ENCODE measurements at places on chromosomes 12 and 14.

DNA sequence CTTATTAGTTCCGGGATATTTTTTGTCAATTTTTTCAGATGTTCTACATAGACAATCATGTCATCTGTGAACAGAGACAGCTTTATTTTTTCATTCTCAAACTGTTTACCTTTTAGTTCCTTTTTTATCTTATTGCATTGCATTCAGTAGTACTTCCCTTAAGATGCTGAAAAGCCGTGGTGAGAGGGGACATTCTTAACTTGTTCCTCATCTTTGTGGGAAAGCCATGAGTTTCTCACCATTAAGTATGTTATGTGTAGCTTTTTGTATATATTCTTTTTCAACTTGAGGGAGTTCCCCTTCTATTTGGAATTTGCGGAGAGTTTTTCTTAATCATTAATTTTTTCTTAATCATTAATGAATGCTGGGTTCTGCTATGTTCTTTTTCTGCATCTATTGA, 1727.1 kb upstream of the SEL1L start:
- DNase-seq = no peak

DNA sequence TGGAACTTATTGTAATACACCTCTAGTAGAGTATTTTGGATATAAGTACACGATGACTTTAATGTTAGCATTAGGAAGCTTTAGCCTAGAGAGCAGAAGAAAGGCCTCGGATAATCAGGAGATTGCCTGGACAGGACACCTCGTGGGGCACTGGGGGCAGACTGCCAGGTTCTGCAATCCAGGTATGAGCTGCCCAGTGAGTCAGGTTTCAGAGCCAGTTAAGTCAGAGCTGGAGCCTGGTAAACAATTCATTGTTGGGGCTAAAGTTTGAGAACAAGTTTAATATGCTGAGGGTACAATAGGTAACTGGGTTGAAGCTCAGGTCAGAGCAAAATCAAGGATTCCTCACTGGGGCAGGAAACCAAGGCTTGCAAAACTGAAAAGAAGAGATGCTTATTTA, 107.4 kb downstream of the RERGL start:
- no peak for DNase-seq

DNA sequence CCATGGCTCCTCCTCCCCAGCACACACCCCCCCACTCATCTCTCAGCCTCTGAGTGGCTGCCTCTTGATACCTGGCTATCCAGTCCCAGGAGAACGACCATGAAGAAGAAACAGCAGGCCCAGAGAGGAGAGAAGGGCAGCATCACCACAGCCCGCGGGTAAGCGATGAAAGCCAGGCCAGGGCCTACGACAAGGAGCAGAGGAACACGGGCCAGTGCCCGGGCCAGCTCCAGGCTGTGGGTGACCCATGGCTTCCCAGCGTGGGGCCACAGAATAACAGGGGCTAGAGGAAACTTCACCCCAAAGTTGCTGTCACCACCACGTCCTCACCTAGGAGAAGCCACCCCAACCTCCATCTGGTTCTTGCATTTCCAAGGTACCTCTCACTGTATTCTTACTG, 10.4 kb upstream of the SLC6A12 start:
- no peak for DNase-seq

- DNase-seq = no peak
These were observed 365.1 kb downstream of the FSCB start for GRCh38 chr14:44142006-44142405.

- DNase-seq = no peak
These were observed 58.8 kb downstream of the AEBP2 start for GRCh38 chr12:19498099-19498498.

DNA sequence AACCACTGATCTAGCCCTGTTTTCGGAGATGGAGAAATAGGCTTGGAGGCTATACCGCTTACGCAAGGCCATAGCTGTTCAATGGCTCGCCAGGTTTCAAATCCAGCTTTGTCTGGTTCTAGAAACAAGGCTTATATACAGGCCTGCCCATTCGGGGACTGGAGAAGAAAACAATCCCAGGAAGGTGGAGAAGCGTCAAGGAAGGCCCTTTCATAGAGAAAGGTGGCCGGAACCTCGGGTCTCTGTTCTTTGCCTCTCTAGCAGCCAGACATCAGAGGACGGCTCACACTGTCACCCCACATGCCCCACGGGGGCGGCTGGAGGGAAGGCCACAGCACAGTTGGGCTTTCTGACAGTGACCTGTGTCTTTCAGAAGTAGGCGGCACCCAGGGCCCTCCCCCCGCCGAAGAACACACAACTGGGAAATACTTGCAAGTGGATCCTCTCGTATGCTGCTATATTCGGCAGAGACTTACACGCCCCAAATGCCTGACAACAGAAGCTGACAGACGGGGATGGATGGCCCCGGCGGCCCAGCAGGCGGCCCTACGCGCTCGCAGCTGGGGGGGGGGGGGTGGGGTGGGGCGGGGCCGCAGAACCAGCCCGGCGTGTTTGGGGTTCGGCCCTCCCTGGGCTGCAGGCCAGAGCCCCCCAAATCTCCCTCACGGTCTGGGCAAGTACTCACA, 4.5 kb upstream of the SETD1B start:
- no peak for DNase-seq

All from skeletal muscle cell (primary cell).